ENCODE measurements at places on chromosomes 4 and X.

GRCh38 chrX:39948582-39948981 is 149.2 kb downstream of the BCOR start:
- DNase-seq = no peak

DNA sequence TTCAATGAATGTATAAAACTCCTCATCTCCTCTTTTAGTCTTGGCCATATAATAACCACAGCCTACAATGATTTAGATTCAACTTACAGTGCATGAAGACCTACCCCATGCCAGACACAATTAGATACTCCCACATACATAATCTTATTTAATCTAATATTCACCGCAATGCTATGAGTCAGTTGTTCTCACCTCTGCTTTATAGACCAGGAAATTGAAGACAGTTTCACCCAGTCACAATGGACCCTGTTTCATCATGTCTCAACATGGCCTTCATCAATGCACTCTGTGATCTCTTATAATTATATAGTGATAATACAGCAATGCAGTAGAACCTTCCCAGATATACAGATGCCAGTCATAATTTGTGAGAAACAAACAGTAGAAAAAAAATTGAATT is 148.6 kb downstream of the PARM1 start:
- no peak for DNase-seq

GRCh38 chrX:123190096-123190495 is 6.0 kb downstream of the GRIA3 start:
- DNase-seq = no peak

DNA sequence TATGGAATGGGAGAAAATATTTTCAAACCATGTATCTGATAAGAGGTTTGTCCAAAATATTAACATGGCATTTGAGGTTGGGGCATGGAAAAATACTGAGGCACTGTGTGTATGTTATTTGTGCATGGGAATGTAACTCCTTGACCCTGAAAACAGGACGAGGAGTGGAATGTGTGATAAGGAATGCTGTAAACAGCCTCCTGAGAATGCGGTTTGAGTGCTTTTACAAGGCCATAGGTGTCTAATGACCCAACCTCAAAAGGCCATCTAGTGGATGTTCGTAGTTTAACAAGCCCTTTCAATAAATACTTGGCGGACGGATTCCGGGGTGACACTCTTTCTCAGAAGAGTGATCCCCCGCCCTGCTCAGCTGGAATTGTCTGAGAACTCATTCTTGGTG is 162.9 kb upstream of the USP9X start:
- DNase-seq = no peak

GRCh38 chrX:38939067-38939466 is 137.8 kb downstream of the MID1IP1 start:
- DNase-seq = no peak

- no peak for DNase-seq
These were observed 153.3 kb downstream of the BCOR start for GRCh38 chrX:39944416-39944815.
